ENCODE measurements at places on chromosomes 7 and 10.

DNA sequence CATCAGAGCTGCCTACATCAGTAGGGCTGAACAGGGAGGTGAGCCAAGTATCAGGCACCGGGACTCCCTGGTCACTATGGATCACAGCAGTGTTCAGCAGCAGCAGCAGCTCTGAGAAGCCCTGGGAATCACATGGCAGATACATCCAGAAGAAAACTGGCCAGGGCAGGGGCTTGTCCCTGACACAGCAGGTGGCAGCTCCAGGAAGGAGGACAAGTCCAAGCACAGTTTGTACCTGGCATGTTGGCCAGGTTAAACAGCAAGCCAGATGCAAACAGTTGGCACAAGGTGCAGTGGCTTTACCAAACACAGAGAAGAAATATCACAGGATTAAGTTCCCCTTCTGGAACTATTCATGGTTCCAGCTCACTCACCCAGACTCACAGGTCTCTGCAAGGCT, 139.4 kb downstream of the KCNMA1 start:
- DNase-seq: no peak

- DNase-seq: no peak
Measured at GRCh38 chr7:36208997-36209813, 56.2 kb downstream of the EEPD1 start.

- DNase-seq: no peak
Measured at GRCh38 chr7:88208521-88208920, 11.3 kb downstream of the SRI start.

GRCh38 chr7:101740981-101741725, 76.3 kb upstream of the CUX1 start:
- DNase-seq: no peak

GRCh38 chr10:102796407-102797176, 40.6 kb downstream of the CYP17A1 start:
- no peak for DNase-seq

GRCh38 chr10:24054421-24054820, 154.5 kb upstream of the KIAA1217 start:
- no peak for DNase-seq

DNA sequence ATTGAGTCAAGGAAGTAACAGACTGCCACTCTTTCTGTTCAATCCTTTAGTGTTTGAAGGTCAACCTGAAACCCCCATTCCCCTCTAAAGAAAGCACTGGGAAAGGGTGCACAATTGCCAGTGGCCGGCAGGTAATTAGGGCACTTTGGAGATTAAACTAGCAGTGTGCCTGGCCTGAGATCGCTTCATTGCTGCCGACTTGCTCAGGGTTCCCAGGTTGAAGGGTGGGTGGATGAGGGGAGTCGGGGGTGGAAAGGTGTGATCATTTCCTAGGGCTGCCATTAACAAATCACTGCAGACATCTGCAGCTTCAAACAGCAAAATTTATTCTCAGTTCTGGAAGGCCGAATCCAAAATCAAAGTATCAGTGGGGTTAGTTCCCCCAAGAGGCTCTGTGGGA, 16.3 kb upstream of the BTBD16 start:
- no peak for DNase-seq
